ENCODE measurements at places on chromosomes 2 and 18.
A peak's percentile ranks its signal among the peaks of the same experiment; 100 is the strongest.

DNA sequence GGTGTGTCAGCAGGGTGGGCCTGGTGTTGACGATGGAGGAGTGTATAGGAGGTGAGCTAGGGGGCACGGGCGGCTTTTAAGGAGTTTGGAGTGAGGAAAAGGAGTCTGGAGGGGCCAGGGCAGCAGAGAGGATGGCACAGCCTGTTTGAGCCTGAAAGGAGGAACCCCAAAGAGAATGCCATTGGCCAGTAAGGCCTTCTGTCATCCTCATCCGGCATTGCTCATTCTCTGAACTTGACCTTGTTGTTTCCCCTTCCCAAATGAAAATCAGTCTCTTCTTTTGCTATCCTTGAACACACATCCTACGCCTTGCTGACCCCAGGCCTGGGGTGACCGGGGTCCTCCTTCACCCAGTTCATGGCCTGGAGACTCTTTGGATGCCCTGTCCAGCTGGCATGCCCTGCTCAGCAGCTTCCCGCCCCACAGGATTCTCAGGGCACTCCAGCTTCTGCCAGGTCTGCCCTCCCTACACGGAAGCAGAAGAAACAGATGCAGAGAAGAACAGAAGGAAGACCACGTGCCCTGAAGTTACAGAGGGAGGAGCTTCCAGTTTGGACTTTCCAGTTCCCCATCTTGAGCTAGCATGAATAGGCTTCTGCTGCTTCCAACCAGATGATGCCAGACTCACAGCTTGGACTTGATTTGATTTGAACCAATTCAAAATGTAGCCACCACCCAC lies 20.5 kb upstream of the KIF3C start:
- DNase-seq = no peak

- DNase-seq = no peak
Observed at GRCh38 chr2:123086613-123087385, 938.3 kb upstream of the CNTNAP5 start.

DNA sequence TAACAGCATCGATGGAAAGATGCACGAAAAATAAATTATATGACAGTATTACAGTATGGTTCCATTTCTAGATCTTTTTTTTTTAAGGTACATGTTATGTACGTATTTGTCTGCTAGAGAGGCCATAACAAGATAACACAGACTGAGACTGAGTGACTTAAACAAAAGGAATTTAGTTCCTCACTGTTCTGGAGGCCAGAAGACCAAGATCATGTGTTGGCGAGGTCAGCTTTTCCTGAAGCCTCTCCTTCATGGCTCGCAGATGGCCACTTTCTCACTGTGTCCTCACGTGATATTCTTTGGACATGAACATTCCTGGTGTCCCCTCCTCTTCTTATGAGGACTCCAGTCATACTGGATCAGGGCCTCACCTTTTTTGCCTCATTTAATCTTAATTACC lies 177.4 kb downstream of the CAPN13 start:
- peak; percentile 78 for DNase-seq

DNA sequence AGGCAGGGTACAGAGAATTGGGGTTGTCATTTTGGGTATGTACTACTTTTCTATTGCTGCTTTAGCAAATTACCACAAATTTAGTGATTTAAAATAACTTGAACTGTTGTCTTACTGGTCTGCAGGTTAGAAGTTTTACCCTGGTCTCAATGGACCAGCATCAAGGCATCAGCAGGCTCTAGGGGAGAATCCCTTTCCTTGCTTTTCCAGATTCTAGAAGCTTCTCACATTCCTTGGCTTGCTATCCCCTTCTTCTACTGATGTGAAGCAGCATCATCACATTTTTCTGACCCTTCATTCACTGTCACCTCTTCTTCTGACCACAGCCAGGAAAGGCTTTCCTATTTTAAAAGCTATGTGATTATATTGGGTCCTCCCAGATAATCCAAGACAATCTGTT lies 237.8 kb upstream of the RBMS1 start:
- DNase-seq = no peak

GRCh38 chr18:49560624-49561288 lies 1.1 kb upstream of the LIPG start:
- no peak for DNase-seq

DNA sequence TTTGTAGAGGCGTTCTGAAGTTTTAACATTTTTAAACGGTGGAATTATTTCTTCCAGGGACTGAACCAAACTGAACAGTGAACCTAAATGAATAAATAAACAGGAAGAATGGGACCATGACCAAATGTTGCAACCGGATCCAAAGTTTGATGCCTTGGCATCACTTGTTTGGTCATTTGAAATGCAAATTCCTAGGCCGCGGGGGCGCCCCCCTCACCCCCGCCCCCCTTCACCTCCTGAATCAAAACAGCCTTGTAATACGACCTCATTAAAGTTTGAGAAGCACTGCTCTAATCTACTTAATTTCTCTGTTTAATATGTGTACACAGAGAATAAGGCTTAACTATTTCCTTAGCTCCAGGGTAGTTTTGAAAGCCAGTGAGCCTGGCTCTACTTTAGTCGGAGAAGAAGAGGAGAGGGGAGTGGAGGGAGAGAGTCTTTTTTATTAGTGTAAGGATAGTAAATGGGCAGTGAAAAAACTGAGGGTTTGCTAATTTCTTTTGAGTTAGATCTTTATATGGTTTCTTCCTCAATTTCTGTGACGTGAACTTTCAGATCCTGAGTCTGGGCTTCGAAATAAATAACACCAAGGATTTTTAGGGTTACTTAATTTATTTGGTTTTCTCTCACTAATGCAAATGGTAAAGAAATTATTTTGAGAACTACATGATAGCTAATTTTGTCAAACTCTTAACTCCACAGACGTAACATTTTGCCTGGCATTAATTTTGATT lies 5.7 kb downstream of the C2orf80 start:
- no peak for DNase-seq

DNA sequence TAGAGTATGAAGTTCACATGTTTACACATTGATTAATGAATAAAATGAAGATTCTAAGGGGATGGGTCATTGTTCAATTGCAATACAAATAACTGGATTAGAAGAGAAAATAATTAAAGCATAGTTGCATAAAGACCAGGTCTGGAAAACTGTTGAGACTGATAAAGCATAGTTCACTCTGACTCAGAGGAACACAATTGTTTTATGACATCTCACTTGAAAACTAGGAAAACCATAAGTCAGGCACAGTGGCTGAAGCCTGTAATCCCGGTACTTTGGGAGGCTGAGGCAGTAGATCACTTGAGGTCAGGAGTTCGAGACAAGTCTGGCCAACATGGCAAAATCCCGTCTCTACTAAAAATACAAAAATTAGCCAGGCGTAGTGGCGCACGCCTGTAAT lies 46.7 kb downstream of the PLA2R1 start:
- DNase-seq = no peak

GRCh38 chr18:35324926-35325655 lies 19.1 kb downstream of the ZNF24 start:
- DNase-seq = peak; percentile 12

DNA sequence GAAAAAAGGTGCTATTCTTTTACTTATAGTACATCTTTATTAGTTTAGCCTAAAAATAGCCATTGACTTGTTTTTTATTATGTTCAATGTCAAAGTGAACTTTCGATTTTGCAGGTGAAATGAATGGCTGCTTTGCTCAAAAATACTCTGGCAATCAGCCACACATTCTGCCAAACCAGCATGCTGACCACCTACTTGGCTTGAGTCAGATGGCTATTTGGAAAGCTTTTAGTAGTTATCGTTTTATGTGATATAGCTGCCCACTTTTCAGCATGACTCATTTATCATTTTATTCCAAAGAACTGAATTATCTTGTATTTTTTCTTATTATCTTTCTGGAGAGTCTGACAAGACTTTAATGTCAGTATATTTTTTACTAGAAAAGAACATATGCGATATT lies 1615.8 kb upstream of the TMEFF2 start:
- DNase-seq = peak; percentile 22

GRCh38 chr2:60058781-60059180 lies 494.7 kb downstream of the BCL11A start:
- DNase-seq = no peak

DNA sequence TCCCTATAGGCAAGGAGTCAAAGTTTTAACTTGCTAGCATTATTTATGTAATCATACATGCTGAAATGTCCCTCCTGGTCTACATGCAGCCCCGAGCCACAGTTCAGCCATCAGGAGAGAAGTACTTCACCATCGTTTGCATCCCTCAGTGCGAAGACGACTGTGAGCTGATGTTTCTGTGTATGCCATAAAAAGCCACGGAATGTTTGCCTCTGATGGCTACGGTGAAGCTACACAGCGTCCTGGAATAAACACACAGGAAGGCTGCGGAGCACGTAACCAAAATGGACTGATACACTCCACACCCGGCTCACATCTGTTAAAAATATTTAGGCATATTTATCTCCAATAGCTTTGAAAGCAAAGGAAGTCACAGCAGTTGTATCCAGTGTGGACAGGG lies 4.3 kb upstream of the SALL3 start:
- no peak for DNase-seq
